ENCODE measurements at places on chromosomes 5 and 9.

- DNase-seq = no peak
Observed at GRCh38 chr5:139245637-139246339, 47.6 kb upstream of the SIL1 start.

DNA sequence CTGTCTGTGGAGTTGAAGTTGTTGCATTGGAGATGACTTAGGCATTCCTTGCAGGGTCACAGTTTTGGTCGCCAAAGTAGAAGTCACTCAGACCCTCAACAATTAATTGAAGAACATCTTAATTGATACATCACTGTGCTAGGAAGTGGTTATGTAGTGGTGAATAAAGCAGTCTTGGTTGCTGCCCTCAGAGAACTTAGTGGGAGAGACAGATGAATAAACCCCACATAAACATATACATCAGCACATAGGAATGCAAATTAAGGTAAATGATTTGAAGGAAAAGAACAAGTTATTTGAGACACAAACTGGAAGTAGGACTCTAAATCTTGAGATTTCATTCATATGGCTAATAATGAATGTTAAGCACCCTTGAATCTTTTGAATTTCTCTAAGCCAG, 25.7 kb downstream of the FAM174A start:
- no peak for DNase-seq

DNA sequence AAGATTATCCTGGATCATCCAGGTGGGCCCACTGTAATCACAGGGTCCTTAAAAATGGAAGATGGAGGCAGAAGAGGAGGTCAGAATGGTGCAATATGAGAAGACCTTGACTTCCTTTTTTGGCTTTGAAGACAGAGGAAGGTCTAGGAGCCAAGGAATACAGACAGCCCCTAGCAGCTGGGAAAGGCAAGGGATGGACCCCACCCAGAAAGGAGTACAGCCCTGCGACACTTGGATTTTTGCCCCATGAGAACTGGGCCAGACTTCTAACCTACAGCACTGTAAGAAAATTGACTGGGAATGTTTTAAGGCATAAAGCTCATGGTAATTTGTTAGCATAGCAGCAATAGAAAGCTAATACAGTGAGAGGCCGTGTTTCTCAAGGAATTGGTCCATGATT, 66.9 kb upstream of the LRRTM2 start:
- no peak for DNase-seq

GRCh38 chr5:14977058-14977685, 105.6 kb upstream of the ANKH start:
- DNase-seq = peak; percentile 36

- no peak for DNase-seq
Observed at GRCh38 chr5:180785794-180786221, 16.8 kb downstream of the MGAT1 start.
